Activated T-cell treated with anti-CD3 and anti-CD28 coated beads for 24 hours (primary cell): ENCODE measurements at places on chromosomes 3 and 15.
A peak's percentile ranks its signal among the peaks of the same experiment; 100 is the strongest.

GRCh38 chr3:171879472-171879871 lies 36.3 kb downstream of the TMEM212 start:
- DNase-seq: no peak

- no peak for DNase-seq
Observed at GRCh38 chr3:23720885-23721284, 84.9 kb upstream of the UBE2E1 start.

GRCh38 chr3:110495201-110495927 lies 576.3 kb upstream of the NECTIN3 start:
- DNase-seq: no peak

DNA sequence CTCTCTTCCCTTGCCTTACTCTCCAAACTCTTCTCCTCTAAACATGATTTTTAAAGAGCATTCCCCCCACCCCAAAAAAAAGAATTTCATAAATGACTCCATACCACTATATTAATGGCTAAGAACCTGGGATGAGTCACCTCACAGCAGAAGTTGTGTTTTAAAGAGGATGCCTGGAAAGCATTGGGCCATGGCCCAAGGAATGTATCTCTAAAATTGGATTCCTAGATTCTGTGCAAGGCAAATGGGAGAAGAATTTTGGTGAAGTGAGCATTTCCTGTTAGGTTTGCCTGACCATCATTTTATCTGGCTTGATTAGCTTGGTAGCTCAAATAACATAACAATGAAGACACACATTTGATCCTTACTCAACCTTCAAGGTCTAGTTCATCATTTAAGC lies 251.4 kb downstream of the NR1D2 start:
- DNase-seq: no peak

GRCh38 chr3:187698499-187699399 lies 3.6 kb downstream of the RTP2 start:
- no peak for DNase-seq

DNA sequence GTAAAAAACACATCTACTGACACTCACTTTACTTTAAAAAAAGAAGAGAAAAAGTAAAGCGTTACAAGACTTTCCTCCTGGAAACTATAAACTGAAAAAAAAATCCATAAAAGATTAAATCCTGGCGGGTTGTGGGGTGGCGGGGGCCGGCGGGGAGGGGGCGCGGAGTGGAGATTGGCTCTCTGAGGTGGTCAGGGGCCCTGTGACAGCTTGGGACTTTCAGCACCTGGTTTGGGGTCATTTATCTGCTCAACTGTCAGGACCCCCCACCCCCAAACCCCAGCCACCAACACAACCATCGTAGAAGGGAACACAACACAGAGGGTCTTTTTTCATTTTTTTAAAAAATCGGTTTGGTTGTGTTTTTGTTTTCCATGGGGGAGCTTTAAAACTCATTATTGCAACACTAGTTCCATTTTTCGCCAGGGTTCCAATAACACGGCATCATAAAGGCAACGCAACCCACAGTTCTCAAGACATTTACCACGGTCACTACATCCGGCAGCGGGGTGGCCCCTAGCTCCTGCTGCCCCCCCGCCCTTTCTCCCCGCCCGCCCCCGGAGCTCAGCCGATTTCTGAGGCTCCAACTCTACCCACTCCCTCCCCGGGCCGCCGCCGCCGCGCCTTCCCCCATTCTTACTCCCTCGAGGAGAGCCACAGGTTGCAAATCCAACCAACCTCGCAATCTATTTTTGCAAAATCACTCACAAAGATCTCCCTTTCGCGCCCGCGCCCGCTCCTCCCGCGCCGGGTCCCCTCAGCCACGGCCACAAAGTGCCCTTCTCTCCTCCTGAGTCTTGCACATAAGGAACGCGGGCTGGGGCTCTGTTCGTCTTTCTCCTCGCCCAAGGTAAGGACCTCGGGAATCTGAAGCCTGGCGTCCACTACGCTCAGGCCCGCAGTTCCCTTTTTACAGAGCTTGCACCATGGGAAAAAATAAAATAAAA lies 1.8 kb downstream of the BCL6 start:
- DNase-seq: peak; percentile 42

DNA sequence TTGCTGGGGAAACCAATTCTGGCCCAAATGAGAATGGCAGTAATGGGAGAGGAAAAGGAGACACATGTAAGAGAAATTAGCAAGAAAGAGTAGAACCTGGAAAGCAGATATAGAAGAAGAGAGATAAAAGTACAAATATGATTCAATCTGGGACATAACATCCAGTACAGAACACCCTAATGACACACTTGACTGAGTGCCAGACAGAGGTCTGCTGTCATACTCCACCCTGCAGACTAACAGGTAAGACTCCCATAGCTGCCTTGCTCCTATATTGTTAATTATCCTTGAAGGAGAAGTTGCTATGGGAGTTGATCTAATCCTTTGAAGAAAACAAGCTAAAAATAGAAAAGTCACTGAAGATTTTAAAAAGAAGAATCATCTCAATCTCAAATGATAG lies 21.1 kb downstream of the CCPG1 start:
- DNase-seq: no peak

GRCh38 chr15:80822676-80823075 lies 43.5 kb downstream of the CEMIP start:
- no peak for DNase-seq

GRCh38 chr15:87416591-87417257 lies 839.8 kb downstream of the NTRK3 start:
- no peak for DNase-seq

- DNase-seq: no peak
Observed at GRCh38 chr3:69113536-69113935, 8.9 kb downstream of the LMOD3 start.

DNA sequence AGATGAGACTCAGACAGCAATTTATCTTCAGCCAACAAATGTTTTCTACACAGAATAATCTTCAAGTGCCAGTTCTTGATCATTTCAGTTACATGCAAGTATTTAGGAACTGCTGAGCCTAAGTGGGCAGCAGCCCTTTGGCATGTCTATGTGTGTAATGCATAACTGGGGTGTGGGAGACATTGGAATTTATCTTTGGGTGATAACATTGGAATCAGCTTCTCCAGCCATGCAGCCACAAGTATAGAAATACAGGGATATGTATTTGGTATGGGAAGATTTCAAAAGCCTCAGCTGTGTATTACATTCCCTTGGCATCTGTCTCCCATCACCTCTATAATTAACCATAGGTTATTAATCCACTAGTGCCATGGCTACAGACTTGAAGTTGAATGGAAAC lies 63.4 kb upstream of the FOXP1 start:
- no peak for DNase-seq

DNA sequence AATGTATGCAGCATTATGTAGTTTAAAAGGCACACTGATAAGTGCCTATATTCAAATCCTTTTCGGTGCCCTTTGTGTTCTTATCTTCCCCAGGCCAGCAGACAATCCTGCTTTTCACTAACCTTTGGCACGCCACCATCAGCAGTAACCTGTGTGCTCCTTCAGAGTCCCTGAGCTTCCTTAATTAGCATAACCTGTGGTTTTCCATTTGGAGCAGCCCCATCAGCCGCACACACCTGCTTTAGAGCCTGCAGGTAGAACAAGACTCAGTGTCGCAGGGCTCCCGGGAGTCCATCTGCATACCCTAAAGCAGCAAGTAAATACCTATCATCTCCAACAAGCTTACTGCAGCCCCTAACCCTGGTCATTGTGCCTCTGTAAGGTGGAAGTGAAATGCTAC lies 755.1 kb downstream of the ROBO2 start:
- DNase-seq: no peak

- DNase-seq: no peak
Observed at GRCh38 chr15:84759018-84759417, 10.6 kb downstream of the ZNF592 start.

DNA sequence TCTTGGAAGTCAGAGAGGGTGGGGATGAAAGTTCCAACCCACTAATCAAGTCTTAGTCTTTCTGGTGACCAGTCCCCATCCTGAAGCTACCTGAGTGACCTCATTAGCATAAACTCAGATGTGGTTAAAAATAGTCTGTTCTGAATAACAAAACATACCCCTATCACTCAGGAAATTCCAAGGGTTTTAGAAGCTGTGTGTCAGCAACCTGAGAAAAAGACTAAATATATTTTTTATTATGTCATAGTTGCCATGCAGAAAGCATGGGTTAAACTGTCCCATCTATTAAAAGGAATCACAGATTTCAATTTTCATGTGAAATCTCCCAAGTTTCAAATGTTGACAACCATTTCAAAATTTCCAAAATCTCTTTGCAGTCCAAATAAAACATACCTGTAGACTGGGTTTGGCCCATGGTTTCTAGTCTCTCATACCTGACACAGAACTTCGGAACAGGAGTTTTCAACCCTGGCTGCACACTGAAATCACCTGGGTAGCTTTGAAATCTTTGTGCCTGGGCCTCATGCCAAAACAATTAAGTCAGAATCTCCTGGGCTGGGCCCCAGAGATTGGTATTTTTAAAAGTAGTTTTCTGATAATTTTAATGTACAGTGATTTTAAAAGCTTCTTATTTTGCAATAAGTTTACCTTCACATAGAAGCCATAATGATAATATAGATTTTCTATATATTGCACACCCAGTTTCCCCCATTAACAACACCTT lies 476.3 kb downstream of the RBMS3 start:
- DNase-seq: no peak

DNA sequence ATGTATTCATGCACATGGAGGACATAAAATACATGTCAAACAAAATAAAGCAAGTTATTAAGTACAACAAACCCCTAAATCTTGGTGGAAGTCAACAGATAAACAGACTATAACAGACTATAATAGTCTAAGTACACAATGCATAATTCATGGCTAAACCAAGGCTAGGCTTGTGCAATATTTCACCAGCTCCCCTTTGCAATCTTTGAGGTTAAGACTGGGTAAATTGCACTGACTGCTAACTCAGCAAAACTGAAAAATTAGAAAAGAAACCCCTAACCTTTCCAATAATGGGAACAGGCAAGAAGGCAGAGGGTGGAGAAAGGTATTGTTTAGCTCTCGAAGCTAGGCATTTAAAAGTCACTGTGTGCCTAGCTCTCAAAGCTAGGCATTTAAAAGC lies 304.9 kb upstream of the WNT5A start:
- no peak for DNase-seq

DNA sequence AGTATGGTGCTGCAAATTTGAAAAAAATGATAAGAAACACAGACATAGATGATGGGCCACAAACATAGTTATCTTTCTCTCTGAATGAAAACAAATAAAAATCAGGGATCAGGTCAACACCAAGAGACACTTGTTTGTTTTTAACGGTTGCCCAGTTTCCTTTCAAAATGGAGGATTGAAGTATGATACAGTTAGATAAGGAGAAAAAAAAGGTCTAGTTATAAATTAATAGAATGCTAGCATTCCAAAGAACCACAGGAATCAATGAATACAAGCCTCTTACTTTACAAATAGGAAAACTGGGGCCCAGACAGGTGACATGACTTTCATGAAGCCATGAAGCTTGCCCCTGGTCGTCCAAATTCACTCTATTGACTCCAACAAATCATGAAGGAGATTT lies 305.1 kb downstream of the ZNF621 start:
- DNase-seq: no peak
